SIG-M5 (cell line): ENCODE measurements at places on chromosomes 16 and 17.

GRCh38 chr17:77506371-77506991 lies 365.7 kb downstream of the SEC14L1 start:
- DNase-seq, result no peak

- no peak for DNase-seq
These were observed 25.3 kb downstream of the MARCHF10 start for GRCh38 chr17:62782730-62783270.

- DNase-seq, result no peak
These were observed 20.3 kb downstream of the PITPNA start for GRCh38 chr17:1542316-1542715.

GRCh38 chr16:6633456-6633855 lies 699.2 kb upstream of the RBFOX1 start:
- DNase-seq, result no peak

DNA sequence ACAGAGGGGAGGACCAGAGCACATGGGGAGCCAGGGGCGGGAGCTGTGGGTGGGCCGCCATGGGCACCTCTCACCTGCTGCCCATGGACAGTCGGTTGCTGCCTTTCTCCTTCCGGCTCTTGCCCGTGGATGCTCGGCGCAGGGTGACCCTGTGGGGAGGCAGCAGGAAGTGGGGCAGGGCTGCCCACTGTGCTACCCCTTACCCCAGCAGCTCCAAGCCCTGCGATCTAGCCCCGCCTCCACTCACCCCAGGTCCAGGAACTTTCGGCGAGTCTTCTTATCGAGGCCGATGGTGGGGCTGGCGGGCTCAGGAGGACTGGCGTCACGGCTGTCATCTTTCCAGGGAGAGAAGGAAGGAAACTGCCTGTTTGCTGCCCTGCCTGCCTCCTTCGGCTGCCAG lies 14.2 kb downstream of the SAMD14 start:
- no peak for DNase-seq

DNA sequence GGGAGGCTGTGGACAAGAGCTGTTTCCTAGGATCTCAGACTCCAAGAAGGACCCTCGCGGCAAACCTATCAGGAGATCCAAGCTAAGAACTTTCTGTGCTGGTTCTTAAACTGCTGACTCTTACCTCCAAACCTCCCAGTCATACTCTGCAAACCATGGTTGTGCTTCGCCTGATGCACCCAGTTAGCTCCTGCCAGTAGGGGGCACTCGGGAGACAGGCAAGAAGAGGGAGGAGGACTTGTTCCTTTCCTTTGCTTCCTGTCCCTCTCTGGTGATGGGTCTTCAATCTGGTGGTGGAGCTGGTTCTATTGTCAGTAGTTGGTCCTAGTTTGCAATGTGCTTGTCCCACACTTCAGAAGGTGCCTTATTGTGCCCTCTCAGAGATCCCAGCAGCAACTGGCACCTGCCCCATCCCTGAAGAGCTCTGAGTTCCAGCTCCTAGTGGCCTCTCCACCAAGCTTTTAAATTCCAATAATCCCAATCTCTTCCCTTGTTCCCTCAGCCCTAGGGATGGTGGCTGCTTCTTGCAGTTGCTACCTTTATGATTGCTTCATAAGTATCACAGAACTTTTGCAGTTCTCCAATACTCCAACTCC lies 113.5 kb upstream of the RPL38 start:
- DNase-seq, result no peak

GRCh38 chr17:50686494-50687199 lies 21.1 kb downstream of the ANKRD40 start:
- no peak for DNase-seq

GRCh38 chr17:67693811-67694210 lies 23.9 kb upstream of the NOL11 start:
- no peak for DNase-seq

- no peak for DNase-seq
These were observed 48.8 kb downstream of the DNAH3 start for GRCh38 chr16:21101631-21102420.

DNA sequence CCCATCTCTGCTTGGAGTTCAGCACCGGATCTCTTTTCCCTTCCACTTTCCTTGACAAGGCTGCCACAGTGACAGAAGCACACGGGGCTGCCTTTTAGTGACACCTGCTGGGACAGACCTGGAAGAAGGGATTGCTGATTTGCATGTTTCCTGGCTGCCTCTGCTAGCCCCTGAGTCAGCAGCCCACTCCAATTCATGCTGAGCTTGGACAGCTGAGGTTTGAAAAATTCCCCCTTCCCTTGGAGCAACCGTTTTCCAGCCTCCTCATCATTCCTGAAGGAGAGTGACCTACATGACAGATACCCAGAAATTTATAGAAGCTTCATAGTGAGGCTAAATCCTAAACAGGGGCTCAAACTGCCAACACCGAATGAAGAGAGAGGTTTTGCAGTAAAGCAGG lies 18.8 kb upstream of the RBL2 start:
- DNase-seq, result no peak

DNA sequence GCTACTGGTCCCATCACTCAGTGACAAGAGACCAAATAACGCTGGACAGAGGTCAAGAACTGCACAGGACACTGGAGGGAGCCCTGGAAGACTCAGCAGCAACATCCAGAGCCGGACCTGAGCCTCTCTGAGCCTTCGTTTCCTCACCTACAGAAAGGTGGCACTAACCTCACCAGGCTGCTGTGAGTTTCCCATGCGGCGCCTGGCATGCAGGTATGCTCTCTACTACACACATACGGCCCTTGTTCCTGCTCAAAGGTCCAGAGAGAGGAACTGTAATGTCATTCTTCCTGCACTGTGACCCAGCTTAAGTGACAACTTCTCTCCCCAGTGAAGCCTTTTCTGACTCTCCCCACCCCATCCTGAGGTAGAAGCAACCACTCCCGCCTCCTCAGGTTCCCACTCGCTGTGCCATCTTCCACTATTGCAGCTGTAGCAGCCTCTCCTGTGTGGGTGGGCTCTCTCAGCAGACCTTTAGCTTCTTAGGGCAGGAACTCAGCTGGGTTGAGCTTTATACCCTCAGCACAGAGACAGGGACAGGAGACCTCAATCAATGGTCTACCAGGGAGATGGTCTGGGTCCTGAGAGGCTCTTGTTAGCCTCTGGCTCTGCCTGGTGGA lies 43.9 kb upstream of the SREBF1 start:
- DNase-seq, result no peak
